ENCODE measurements at places on chromosomes 12 and 14.

GRCh38 chr14:75280291-75280830 is 1.7 kb downstream of the FOS start:
- DNase-seq: no peak

DNA sequence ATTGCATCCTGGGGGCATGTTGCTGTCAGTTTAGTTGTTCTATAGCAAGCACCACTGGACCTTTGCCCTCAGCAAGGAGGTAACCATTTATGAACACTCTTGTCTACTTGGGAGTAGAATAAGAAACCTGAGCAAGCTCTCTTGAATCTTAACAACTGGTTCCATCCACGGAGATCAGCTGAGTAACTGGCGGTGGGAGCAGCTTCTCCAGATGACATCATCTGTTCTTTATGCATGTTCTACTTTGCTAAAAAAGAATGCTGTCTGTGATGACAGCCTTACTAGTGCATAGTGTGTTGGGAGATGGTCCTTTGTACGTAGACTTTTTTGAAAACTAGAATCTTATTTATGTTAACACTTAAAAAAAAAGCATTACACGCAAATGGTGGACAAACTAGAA is 17.7 kb downstream of the SLC4A8 start:
- no peak for DNase-seq

DNA sequence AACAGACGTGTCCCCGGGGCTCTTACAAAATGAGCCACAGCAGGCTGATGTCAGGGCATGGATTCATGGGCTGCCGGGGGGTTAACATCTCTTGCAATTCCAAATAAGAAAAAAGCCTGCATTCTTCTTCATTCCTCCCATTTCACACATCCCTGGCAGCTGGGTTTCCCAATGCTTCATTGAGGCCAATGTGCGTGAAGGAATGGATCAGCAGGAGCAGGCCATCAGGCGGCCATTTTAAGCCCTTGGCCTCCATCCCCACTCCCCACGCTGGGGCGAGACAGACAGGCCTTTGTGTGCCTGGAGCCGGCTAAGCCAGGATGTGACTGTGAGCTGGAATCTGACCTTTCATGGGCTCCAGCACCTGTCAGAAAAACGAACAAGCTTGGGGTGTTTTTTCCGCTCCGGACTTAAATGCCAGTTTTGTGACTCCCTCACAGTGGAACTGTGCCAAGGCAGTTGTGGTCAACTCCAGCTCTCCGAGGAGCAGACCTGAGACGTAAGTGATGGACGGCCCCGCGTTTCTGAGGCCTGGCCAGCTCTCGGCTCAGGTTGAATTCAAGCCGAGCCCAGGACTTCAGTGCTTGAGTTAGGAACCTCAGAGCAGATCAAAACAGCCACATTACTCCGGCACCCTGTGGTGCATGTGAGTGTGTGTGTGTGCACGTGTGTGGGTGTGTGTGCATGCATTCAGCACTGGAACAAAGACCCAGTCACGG is 133.1 kb downstream of the TMEM30B start:
- no peak for DNase-seq

GRCh38 chr12:15919418-15919817 is 8.3 kb downstream of the DERA start:
- no peak for DNase-seq

- no peak for DNase-seq
Observed at GRCh38 chr12:39824505-39825212, 205.1 kb upstream of the ABCD2 start.

GRCh38 chr12:96256672-96257361 is 62.6 kb downstream of the ELK3 start:
- DNase-seq: no peak

- no peak for DNase-seq
Observed at GRCh38 chr12:16034136-16034817, 123.1 kb downstream of the DERA start.

DNA sequence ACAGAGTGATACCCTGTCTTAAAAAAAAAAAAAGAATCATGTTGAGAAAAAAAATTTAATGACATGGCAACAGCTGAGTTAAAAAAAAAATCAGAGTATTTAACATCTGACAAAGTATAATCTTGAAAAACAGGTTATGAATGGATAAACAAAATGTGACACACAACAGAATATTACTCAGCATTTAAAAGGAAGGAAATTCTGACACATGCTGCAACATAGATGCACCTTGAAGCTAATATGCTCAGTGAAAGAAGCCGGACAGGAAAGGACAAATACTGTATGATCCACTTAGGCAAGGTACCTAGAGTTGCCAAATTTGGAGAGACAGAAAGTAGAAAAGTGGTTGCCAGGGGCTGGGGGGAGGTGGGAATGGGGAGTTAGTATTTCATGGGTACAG is 19.4 kb upstream of the EIF2B2 start:
- no peak for DNase-seq

- DNase-seq: no peak
Observed at GRCh38 chr14:56858422-56858821, 48.1 kb upstream of the OTX2 start.

- no peak for DNase-seq
Observed at GRCh38 chr12:92094751-92095161, 50.9 kb downstream of the BTG1 start.

- no peak for DNase-seq
Observed at GRCh38 chr14:51859131-51859530, 1.3 kb upstream of the GNG2 start.

GRCh38 chr12:25276199-25276937 is 25.6 kb upstream of the KRAS start:
- peak; percentile 71 for DNase-seq

DNA sequence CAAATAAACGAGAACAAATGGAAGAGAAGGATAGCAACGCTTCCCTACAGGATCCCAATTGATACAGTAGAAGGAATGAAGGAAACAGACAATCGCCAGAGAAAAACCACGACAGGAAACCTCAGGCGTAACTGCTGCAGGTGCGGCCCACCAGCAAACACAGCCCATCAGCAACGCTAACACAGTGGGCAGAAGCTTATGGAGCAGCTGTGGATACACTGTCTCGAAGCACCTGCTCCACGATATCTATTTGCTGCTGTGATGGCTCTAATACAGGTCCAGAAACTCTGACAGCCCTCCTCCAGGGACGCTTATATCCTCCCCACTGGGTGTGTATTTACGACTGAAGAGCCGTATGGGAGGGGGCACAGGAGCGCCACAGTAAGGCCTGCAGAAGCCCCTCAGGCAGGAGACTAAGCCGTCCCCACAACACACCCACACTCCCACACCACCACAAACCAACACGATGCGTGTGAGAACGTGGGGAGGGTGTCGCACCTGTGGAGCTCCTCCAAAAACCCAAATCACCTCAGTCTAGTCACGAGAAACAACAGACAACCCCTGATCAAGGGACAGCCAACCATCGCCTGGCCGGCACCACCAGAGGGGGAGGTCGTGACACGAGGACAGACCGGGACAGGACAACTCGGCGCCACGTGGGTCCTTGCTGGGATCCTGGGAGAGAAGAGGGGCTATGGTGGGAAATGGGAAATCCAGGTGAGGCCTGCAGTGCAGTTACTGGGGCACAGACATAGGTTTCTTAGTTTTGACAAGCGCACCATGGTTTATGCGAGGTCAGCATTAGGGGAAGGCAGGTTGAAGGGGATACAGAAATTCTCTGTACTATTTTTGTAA is 24.0 kb downstream of the POLE start:
- no peak for DNase-seq

DNA sequence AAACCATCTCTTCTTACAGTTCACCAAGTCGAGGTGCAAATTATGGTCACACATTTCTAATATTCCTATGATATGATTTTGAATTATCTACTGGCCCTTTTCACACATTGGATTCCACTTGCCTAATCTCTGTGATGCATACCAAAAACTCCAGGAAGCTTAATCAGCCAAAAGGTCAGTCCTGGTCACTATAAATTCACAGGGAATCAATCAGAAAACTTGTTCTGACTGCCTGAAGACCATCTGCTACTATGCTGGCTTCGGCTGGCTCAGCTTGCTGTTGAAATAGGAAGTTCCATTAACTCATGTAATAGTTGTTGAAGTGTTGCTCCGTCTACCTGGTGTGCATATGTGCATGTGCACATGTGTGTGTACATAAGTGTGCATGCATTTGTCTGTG is 142.8 kb upstream of the FLRT2 start:
- no peak for DNase-seq

- DNase-seq: no peak
Observed at GRCh38 chr12:98743362-98743953, 98.4 kb downstream of the APAF1 start.

DNA sequence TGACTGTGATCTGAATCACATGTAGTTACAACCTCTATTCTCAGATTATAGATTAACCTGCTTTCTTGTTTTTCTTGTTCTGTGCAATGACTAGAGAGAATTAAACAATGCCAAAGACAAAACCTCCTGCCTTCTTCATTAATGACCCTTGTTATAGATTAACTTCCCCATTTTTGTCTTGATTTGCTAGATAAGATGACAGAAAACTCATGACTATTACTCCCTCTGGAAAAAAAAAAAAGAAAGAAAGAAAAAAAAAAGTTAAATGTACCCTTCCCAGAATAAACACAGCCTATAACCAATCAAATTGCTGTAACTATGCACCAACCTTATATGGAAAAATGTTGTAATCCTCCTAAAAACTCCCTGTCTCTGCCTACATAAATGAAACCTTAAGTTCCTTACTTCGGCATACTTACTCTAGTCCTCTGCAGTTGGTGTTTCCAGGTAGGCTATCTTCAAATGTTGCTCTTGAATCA is 41.1 kb upstream of the PCED1B start:
- DNase-seq: no peak

Data from activated CD4-positive, alpha-beta T cell treated with anti-CD3 and anti-CD28 coated beads, Interleukin-2, amount 50 U/mL, for 24 hours (primary cell).